Hematopoietic multipotent progenitor cell treated with erythropoietin and hydrocortisone succinate and interleukin-3 and kit ligand, for 4 days (in vitro differentiated cells): ENCODE measurements at places on chromosomes 2 and 18.

DNA sequence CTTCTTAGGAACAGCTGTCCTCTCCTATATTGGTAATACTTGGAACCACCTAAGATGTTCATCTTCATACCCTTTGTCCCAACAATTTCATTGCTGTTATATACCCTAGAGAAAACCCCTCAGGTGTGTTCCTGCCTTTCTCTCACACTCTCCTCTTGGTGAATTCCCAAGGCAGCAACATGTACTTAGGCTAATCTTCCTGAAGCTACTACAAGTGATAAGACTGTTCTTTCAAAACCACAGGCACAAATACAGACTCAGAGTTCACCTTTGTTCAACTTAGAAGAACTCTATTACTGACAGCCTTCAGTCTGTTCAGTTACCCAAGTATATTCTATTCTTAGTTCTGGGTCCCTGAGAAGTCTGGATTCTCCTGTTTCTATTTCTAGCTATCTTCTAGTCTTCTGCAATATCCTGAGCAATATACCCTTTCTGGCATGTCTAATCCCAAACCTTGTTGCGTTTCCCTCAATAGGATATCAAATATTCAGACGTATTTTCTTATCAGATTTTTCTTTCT lies 247.7 kb upstream of the STON1 start:
- DNase-seq = no peak

DNA sequence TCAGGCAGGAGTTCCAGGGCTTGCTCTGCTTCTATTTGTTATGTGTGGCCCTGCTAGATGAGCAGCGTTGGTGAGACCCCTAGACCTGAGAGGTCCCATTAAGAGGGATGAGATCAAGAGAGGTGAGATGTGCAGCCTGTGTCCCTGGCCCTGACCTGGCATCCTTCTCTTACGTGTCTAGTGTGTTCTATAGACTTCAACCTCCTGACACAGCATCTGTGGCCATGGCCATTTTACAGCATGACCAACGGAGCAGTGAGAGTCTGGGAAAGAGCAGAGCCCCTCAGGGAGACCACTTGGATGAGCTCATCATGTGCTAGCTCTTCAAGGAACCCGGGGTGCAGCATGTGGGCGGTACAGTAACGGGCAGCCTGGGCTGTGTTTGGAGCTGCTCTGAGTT lies 32.7 kb upstream of the ASPRV1 start:
- no peak for DNase-seq

- DNase-seq = peak; percentile 29
Observed at GRCh38 chr2:159362816-159363251, 76.3 kb upstream of the WDSUB1 start.

DNA sequence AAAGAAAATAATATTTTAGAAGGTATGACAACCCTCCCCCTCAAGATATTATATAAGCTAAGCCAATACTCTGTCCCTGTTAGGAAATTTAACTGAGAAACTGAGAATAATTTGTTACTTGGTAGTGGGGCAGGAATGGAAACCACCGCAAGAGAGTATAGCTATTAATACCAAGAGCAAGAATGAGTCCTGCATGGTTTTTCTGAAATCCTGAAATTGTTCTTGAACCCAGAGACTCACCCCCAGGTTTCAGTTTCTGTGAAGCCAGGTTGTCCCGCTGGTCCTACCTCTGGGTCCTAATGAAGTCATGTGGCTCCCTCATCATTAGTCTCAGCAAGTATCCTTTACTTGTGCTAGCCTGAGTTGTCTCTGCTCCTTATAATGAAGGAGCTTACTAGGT lies 671.0 kb upstream of the ACVR2A start:
- no peak for DNase-seq

DNA sequence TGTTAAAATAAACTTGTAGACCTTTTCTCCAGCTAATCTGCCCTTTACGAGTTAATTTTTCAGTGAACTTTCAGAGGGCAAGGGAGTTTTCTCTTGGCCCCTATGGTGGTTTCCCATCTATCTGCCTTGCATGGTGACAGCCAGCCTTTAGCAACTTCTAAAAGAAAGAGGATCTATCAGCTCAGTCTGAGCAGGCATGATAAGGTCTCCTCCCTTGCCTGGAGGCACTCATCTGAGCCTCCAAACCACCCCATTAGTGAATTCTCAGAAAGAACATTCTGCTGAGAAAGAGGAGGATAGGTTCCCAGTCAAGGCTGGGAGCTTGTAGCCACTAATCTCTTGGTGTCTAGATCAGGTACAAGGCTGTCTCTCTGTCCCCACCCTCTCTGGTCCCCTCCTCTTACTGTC lies 10.7 kb upstream of the GYPC start:
- DNase-seq = peak; percentile 94
